ENCODE measurements at places on chromosomes 4 and X.

GRCh38 chr4:9889306-9889705, 107.9 kb downstream of the DRD5 start:
- no peak for DNase-seq

DNA sequence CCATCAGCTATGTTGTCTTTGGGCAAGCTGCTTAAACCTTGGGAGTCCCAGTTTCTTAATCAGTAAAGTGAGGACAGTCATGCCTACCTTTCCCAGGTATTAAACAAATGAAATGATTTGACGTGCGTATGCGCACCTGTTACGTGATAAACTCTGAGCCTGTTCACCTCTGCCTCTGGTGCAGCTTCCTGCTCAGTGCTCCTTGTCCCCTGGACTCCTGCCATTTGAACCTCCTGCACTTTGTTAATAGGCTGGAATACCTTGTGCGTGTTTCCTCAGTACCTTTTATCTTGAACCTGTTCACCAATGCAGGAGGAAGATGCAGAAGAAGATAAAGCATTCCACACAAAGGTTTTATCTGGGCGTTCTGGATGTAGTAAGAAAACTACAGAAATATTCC, 211.9 kb downstream of the CEP135 start:
- no peak for DNase-seq

GRCh38 chrX:46247456-46247855, 297.8 kb downstream of the ZNF674 start:
- no peak for DNase-seq

- no peak for DNase-seq
Observed at GRCh38 chr4:89549907-89550306, 242.3 kb upstream of the GPRIN3 start.

All from D721Med (cell line).